ENCODE measurements at places on chromosomes 2 and 18.

GRCh38 chr2:157895531-157895930 lies 19.4 kb upstream of the ACVR1 start:
- DNase-seq = no peak

DNA sequence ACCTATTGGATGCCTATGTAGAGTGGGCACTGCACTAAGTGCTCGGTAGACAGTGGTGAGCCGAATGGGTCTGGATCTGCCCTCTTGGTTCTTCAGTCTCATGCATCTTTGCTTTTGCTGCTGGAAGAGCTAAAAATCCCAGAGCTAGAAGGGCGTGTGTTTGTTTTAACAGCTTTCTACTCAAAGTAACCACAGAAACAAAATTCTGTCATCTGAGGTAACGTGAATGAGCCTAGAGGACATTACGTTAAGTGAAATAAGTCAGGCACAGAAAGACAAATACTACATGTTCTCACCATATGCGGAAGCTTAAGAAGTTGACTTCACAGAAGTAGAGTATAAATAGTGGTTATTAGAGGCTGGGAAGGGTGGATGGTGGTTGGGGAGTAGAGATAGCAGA lies 119.8 kb downstream of the PLB1 start:
- no peak for DNase-seq

DNA sequence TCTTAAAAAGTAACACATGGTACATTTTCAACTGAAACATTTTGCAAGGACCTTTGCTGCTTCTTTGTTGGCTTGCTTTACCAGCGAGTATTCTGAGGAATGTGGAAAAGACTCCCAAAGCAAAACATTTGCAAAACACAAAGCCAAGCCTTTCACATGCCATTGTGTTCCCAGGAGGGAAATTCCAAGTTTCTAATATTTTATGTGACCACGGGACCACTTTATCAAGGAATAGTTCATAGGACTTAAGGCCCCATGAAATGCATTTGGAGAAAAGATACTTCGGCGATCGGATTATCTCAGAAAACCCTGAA lies 26.2 kb downstream of the CYP27C1 start:
- no peak for DNase-seq

GRCh38 chr2:29487967-29488555 lies 372.8 kb downstream of the CLIP4 start:
- DNase-seq = no peak

DNA sequence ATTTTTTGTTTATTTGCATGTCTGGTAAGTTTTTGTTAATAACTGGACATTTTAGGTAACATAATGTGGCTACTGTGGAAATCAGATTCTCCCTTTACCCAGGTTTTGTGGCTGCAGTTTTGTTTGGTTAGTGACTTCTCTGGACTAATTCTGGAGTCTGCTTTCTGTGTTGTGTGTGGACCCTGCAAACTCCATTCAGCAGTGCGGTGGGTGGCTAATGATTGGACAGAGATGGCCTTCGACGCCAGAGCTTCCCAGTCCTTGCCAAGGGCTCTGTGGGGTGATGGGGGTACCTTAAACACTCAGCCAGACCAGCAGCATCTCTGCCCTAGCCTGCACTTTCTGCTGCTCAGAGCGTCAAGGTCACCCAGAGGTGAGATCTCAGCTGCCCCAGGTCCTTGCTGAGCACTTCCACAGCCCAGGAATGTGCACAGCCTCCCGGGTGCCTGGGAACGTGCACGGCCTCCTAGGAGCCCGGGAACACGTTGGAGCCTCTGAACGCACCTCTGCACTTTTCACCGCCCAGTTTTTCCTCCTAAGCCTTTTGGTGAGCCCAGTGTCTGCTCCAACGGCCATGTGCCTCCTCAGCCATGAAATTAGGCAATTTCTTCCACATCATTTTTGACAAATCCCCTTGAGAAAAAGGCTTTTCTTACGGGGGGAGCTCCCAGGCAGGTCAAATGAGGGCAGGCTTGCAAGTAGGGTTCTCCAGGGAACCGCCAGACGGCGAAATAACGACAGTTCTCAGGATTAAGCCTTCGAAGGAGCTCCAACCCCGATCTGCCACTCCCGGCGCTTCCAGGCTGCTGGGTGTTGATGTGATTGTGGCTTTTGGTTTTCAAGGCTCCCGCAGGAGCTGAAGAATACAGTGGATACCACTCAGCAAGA lies 35.2 kb upstream of the KLF11 start:
- no peak for DNase-seq

DNA sequence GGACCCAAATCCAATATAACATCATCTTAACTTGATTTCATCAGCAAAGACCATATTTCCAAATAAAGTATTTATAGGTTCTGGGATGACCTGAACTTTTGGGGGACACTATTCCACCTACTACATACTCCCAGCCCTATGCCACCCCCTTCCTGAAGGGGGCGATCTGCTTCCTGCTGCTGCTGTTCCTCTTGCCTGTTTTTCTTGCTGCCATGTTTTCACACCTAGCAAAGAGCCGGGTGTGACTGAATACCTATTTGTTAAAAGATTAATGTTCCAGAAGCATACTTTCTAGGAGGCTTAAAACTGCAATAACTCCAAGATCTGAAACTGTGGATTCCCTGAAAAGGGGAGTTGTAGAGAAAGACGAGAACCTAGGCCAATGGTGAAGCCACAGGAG lies 89.7 kb downstream of the ICOS start:
- no peak for DNase-seq

- no peak for DNase-seq
These were observed 146.3 kb downstream of the RTN4 start for GRCh38 chr2:54903736-54904554.
